Activated CD4-positive, alpha-beta T cell treated with anti-CD3 and anti-CD28 coated beads for 4 hours (primary cell): ENCODE measurements at places on chromosomes 5 and 9.

DNA sequence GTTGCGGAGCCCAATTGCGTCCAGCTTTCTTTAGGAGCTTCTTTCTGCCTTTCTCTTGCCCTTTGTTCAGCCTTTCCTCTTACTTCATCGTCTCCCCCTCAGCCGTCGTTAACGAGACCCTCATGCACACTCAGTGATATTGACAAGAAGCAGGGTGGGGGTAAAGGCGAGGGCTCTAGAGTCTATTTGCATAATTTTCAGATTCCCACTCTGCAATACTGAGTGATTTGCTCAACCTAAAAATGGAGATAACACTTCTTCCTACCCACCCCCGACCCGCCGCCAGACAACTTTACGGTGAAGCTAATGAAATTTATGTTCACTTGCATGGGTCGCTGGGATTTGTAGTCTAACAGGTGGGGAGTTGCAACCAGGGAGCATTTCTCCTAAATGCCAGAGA lies 1.3 kb upstream of the TBC1D2 start:
- DNase-seq, result peak; percentile 35

DNA sequence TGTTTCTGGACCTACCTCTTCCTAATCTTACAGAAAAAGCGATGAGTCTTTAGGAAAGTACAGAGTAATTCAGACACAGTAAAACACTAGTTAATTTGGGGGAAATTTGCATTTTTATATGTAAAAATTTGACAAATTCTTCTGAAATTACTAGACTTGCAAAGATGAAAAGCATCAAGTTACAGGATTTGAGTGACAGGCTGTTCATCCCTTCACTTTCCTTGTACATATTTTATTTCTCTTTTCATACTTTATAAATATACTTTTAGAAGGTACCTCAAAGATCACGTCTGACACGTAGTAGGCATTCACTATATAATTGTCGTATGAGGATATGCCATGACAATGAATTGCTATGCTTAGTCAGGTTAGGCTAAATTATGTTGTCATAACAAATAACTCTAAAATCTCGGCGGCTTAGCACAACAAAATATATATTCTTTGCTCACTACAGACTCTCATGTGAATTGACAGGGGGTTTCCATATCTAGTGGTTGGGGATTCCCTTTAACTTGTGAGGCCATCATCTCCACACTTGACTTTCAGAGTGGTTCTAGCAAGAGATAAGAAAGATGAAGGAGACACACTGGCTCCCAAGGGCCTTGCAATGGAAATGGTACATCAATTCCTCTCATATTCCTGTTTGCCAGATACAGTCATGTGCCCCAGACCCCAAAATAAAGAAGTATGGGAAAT lies 154.1 kb upstream of the TUT7 start:
- DNase-seq, result no peak

- no peak for DNase-seq
Observed at GRCh38 chr5:13477118-13477737, 467.3 kb downstream of the DNAH5 start.

DNA sequence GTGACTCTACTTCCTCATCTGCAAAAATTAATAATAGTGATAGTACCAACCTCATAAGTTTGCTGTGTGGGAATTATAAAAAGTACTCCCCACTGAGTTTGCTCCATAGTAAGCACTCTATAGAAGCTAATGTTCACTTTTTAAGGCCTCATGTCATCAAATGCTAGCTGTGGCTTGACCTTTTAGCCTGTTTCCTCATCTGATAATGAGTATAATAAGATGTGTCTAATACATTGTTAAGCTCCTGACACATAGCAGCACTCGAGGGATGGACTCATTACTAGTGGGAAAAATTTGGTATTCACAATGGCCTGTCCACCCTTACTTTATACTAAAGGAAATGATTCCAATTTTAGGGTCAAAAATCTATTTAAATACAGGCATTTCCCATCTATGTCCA lies 26.1 kb upstream of the CAST start:
- no peak for DNase-seq

DNA sequence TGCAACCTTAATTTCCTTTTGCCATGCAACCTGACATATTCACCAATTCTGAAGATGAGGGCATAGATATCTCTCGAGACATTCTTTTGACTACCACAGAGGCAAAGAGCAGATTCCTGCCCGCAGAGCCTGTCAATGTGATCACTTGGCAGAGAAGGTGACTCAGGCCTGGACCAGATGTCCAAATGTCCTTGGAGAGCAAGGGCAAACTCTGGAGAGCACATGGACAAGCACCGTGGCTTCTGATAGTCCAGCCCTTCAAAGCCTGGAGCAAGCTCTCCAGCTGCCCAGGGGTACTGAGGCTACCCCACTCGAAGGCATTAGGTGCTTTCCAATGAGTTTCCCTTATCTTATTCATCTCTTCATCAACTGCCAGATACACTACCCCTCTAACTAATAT lies 50.4 kb upstream of the ALDH1B1 start:
- DNase-seq, result no peak

- DNase-seq, result no peak
Observed at GRCh38 chr5:158929552-158930218, 170.0 kb downstream of the EBF1 start.

GRCh38 chr9:120500733-120501132 lies 79.2 kb downstream of the CDK5RAP2 start:
- no peak for DNase-seq

GRCh38 chr5:143197260-143197656 lies 206.2 kb downstream of the NR3C1 start:
- no peak for DNase-seq

GRCh38 chr5:158545949-158546530 lies 553.7 kb downstream of the EBF1 start:
- DNase-seq, result no peak

- no peak for DNase-seq
Observed at GRCh38 chr5:122371511-122372151, 59.6 kb downstream of the SNCAIP start.

- no peak for DNase-seq
Observed at GRCh38 chr9:98861781-98862504, 54.5 kb downstream of the GALNT12 start.
